Stimulated activated CD4-positive, alpha-beta T cell treated with anti-CD3 and anti-CD28 coated beads, Interleukin-2, amount 100 ng/mL, for 4 hours (primary cell): ENCODE measurements at places on chromosomes 13 and 19.

DNA sequence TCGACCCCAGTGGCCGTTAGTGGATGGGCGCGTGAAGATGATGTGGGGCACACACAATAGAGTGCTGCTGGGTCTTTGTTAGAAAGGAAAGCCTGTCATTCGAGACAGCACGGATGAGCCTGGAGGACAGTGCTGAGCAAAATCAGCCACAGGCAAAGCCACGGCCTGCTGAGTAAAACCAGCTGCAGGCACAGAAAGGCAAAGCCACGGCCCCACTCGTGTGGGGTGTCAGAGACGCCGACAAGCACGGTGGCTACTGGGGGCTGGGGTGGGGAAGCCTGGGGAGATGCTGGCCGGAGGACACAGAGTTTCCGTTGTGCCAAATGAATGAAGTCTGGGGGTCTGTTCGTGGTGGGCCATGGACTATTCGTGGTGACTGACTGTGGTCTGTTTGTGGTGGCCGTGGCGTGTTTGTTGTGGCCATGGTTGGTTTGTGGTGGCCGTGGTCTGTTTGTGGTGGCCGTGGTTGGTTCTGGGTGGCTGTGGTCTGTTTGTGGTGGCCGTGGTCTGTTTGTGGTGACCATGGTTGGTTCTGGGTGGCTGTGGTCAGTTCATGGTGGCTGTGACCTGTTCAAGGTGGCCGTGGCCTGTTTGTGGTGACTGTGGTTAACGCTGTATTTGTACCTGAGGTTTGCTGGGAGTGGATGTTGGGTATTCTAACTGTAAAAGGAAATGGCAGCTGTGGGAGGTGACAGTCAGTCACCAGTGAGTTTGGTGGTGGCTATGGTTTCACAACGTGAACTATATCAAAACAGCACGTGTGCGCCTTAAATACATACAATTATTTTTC lies 36.3 kb downstream of the MCF2L start:
- no peak for DNase-seq

DNA sequence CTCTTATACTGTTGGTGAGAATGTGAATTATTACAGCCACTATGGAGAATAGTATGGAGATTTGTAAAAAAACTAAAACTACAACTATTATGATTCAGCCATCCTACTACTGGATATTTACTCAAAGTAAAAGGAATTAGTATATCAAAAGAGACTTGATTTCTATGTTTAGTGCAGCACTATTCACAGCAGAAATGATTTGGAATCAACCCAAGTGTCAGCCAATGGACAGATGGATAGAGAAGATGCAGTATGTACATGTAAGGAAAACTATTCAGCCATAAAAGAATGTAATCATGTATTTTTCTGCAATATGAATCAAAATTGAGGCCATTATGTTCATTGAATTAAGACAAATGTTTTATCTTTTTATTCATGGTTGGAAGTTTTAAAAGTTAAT lies 1705.5 kb downstream of the SLITRK1 start:
- no peak for DNase-seq

DNA sequence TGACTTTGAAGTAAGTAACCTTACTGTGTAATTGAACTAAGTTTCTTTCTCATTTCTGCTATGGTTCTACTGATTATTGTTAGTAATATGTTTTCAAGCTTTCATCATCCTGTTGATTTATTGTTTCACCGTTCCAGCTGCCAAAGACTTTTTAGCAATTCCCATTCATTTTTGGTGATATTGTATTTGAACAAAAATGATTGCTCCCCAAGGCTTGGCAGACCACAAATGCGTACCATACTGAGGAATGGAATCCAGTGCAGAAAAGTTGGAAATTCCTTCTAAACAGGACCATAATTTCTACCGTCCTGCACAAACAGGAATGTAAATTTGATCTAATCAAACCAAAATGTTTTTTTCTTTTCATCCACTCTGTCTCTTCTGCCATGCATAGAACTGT lies 10.7 kb downstream of the EPSTI1 start:
- no peak for DNase-seq

DNA sequence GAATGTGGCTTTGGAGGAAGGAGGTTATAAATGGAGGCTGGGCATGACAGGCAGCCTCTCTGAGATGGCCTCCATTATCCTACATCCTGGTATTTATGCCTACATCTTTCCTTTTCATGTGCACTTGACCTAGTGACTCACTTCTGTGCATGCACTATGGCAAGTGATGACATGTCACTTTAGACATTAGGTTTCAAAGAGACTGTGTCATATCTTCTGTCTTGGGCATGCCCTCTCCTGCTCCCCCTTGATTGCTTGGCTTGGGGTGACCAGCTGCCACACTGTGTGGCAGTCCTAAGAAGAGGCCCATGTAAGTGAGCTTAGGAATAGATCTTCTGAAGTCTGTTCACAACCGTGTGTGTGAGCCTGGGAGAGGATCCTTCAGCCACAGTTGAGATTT lies 472.8 kb downstream of the FGF9 start:
- DNase-seq = no peak

DNA sequence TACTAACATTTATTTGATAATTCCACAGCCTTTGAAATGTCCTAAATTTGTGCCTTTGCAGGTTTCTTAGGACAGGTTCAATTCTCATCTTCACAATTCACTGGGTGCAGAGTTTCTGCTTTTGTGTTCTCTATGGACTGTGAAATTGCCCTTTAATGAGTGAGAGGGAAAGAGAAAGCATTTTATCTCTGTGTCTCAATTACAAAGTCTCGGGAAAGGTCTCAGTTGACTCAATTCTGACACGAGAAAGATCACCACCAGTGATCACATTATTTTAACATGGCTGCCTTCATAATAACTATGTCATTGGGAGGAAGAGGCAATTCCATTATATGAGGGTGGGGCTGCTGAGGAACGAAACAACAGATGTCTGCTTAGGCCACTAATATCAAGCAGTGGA lies 26.2 kb upstream of the LRCH1 start:
- no peak for DNase-seq

DNA sequence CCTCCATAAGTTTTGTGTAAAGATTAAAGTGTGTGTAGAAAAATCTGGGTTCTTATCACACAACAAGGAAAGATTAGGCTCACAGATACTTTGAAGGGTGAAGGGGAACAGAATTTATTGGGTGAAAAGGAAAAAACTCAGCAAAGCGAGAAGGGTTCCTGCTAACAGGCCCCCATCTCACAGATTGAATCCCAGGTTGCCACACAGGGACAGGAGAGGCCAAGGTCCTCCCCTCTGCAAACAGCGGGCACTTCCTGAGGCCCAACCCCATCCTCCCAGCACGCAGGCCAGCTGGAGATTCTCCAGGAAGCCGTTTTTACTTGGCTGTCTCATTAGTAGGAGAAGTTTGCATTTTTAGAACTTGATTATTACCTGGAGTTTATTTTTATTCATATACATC lies 15.2 kb upstream of the ERCC5 start:
- DNase-seq = no peak

GRCh38 chr19:35671818-35672217 lies 5.5 kb downstream of the UPK1A start:
- DNase-seq = no peak

GRCh38 chr19:5131031-5131505 lies 162.2 kb downstream of the KDM4B start:
- DNase-seq = no peak

- DNase-seq = no peak
Observed at GRCh38 chr19:31347828-31348392, 1.3 kb downstream of the TSHZ3 start.
